ENCODE measurements at places on chromosomes 5 and 9. TPM values are rescaled to one million over a fixed set of nuclear protein-coding genes. Genes with fewer than 3 reads are reported as not detected.

The PCAT7 gene
- not detected for total RNA-seq

The ECPAS gene
- 55.5 TPM for total RNA-seq

The ACSL6 gene
- total RNA-seq = 38.8 TPM

The FBXO38 gene
- 53.1 TPM for total RNA-seq

The BRINP1 gene
- not detected for total RNA-seq

The GABRA1 gene
- not detected for total RNA-seq

The PCDHGA11 gene
- total RNA-seq = not detected

The ARL14EPL gene
- total RNA-seq = not detected
